ENCODE measurements at places on chromosomes 1 and 21.
A peak's percentile ranks its signal among the peaks of the same experiment; 100 is the strongest.

DNA sequence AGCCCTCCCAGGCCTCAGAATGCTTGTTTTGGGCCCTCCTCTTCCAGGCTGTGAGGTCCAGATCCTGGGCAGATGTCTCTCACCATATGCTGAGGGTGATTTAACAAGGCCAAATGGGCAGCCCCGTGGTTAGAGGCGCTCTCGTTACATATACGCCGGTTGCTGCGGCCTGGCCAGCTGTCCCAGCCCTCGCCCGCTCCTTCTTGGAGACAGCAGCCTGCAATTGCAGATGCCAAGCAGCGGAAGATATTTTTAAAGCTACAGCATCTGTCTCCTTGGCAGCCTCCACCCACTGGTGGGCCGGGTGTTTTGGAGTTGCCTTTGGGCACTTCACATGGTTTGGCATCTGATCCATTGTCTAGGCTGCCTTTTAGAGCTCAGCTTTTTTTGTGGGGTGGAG is 178.8 kb upstream of the NFIA start:
- no peak for DNase-seq

DNA sequence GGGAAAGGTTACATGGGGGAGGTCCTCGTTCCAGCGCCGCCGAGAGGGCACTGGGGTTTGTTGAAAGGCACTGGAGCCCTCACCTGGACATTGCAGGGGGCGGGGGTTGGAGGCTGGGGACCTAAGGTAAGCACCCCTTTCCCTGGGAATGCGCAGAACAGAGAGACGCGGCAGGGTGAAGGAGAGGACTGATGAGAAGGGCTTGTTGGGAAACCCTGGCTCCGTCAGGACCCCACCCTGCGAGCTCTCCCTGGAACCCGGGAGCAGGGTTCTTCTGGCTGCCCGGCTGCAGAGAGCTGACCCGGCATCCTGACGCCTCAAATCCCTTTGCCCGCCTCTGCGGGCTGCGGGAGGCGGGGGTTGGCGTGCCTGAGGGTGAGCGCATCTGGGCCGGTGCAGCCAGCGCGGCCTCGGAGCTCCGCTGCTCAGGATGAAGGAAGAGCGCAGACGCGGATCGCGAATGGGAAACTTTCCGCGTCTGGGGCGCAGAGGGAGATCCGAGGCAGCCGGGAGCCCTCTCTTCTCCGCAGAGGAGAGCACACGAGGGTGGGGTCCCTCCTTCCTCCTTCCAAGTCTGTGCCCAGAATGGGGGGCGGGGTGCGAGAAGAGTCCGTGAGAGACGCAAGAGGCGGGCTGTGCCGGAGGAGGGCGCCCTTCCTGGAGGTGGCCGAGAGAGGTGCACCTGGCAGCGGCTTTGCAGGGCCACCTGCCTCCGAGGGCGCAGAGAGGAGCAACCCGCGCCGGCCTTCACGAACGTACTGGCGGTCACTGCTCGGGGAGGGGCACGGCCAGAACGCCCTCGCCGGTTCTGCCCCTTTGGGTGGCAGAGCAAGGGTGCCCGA is 2.4 kb downstream of the IGSF21 start:
- peak; percentile 5 for DNase-seq

- no peak for DNase-seq
These were observed 153.5 kb upstream of the GALNT2 start for GRCh38 chr1:229913489-229913888.

DNA sequence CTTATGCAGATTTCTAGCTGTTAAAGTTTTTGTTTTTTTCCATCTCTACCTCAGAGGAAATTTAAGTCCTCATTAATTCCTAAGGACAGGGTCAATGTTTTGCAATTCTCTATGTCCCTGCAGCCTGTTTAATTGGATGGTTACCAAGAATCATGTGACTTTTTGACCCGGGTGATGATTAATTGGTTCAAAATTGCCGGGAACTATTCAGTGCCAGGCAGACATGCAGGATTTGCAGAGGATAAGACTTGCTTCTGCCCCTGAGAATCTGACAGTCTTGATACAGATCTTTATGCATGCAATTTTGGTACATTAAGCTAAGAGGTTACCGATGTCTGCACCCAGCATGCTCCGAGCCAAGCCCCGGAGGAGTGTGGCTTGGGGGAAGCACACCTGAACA is 87.9 kb downstream of the PLPP3 start:
- DNase-seq, result no peak

DNA sequence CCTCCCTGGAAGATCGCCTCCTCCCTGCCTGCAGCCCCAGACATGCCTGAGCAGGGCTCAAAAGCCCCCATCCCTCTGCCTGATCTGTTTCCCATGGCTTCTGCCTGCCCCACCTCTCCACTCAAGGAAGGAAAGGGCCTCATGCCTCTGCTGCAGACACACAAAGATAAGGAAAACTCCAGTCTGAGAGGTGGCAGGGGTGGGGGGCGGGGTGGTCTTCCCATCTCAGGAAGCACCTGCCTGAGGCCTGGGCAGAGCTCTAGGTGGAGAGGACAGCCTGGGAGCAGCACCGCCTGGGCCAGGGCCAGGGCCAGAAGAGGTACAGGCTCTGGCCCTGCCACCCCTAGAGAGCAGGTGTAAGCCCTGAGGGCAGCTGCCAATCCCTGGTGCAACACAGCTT is 4.1 kb upstream of the GJB3 start:
- no peak for DNase-seq

DNA sequence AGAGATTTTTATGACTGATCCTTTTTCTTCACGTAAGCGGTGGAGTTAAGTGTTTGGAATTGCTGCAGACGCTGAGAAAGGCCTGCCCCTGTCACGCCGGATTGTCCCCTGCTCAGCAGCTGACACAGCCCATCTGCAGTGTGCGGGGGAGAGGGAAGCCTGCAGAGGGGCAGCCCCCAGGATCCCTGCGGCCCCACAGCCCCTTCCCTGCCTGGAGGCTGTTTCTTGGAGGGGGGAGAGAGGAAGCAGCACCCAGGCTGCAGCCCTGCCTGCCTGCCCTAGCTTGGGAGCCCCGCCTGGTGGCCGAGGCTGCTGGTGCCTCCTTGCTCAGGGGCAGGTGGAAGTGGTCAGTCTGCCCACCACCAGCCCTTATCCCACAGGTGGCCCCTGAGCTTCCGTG is 50.7 kb downstream of the PRDM16 start:
- no peak for DNase-seq

- DNase-seq, result no peak
These were observed 329.2 kb downstream of the TGFB2 start for GRCh38 chr1:218674280-218674773.

DNA sequence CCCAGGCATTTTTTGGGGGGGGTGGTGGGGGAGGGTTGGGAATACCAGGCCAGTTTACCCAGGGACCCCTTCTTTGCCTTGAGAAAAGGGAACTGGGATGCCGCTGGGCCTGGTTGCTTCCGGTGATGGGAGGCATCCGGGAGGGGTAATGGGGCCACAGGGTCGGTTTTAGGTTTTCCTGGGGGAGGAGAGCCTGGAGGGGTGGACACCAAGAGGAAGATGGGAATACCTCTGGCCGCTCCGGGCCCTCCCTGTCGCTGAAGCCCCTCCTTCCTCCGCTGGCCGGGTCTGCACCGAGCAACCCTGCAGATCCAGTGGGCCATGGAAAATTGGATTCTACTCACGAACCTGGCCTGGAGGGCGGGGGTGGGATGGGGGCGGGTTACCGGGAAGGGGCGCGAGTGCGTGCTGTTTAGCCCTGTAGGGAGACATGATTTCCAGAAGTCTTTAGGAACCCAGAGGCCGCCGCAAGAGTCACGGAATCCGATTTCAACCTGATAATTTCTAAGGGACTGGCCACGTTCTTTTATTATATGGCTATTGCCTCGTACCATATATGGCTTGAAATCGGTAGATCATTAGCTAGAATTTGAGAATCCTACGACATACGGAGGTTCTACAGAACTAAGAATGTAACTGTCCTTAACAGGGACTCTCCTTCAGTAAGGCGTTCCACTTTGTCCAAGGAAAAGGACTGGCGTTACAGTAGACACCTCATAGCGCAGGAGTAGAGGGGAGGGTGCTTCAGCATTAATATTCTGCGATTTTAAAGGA is 749 bp downstream of the AKIRIN1 start:
- no peak for DNase-seq

GRCh38 chr1:38745476-38746401 is 113.8 kb downstream of the RRAGC start:
- no peak for DNase-seq

GRCh38 chr21:24895885-24896734 is 711.2 kb downstream of the MRPL39 start:
- no peak for DNase-seq

DNA sequence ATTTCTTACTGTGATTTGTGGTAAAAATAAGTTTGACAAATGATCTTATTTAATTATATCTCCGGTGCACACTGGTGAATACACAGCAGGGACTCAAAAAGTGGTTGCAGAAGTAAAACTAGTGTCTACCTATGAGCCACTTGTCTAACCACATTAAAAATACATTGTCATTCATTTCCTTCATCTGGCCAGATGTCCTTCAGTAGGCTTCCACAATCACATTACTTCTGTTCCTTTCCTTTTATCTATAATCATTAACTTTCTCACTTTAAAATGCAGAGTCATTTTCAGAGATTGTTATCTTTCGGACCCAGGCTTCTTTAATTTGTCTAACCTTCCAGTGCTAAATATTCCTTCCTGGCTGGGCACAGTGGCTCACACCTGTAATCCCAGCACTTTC is 3.0 kb downstream of the RBBP5 start:
- DNase-seq, result no peak

DNA sequence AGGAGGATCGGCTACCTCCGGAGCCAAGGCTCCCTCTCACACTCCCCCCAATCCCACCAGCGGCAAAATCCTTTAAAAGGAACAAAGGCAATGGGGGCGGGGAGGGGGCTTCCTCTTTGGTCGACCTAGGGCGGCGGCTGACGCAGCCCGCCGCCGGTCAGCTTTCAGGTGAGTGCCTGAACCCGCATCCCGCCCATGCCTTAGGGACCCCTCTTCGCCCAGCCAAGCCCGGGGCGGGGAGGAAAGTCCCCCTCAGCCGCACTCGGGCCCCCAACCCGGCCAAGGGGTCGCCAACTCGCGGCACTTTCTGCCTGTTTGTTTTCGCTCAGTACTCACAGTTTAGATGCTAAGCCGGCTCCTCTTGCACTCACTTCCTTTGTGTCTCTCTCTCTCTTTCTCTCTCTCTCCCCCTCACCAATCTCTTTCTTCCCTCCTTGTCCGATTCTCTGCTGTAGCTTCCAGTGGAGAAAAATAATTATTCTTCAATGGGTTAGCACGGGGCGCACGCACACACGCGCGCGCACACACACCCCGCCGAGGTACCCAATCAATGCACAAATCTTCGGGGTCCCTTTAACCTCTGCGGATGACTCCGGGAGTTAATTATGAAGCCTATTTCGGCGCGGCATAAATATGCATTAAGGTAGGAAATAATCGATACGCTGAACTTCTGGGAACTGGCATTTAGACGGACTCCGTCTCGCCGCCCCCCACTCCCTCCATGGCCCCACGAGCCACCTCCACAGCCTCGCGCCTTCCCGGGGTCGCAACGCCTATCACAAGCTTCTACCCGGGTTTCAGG is at the start of gene BLACAT1:
BLACAT1 (minus strand) TSS at position 465 of the 802 bp plus-strand sequence.
- no peak for DNase-seq

DNA sequence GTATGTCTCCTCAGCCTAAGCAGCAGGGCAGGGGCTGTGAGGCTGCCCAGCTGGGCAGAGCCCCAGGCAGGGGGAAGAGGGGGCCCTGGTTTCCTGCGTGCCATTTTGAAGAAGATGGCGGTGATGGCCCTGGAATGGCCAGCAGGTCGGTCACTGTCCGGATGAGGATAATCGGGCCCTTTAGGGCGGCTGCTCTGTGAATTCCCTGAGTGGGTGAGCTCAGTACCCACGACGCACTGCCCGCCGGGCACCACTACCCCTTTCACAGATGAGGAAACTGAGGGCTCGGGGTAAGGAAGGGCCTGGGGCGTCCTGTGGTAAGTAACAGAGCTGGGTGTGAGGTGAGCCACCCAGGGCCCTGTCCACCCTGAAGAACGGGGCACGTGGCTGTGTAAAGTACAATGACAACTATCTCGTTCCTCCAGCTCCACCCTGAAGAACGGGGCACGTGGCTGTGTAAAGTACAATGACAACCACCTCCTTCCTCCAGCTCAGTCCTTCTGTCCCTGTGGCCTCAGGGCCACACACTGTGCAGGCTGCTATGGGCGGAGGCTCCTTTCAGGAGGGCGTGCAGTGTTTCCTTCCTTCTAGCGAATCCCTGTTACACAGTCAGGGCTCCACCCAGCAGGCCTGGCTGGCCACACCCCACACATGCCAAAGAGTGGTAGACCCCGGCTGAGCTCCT is 23.2 kb downstream of the ITGB2 start:
- DNase-seq, result no peak

DNA sequence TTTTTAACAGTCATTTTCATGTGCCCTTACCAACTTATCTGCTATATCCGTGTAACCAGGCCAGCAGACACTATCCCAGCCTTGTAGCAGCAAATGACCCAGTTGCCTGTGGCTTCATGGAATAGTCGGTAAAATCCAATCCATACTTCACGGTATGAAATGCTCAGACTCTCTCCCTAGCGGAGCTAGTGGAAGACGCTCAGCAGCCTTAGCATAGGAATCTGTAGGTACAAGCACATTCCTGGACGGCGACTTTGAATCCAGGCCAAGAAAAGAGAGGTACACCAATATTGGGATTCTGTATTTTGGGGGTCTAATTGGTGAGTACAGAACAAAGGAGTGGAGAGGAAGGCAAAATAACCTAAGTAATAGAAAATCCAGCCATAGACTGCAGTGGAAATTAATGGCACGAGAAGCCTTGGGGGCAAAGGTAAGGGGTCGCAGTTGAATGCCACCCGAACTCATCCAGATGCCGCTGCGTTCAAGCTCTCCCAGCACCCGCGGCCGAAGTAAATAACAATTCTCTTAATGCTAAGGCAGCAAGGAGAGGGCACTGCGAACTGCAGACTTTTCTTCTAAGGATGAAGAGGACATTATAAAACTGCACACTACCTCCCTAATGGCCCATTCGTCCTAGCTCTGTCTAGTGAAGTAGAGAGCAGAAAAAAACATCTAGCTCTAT is 17.7 kb upstream of the TBX15 start:
- DNase-seq, result no peak

GRCh38 chr1:186002406-186002805 is 268.2 kb downstream of the HMCN1 start:
- DNase-seq, result no peak

DNA sequence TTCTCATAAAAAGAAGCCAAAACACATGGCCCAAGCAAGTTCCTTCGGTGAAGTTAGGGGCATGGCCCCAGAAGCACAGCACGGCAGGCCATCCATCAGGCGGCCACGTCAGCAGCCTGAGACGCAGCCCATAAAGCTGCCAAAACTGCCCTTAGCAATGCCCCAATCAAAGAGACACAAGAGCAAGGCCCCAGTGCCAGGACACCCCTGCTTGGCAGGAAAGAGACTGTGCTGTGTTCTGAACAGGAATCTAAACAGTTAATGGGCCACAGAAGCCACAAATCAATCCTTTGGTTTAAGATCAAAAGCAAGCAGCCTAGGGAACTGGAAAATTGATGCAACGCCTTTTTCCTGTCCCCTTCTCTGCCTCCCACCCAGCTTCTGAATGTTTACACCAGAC is 497.0 kb upstream of the USP24 start:
- no peak for DNase-seq

- DNase-seq, result no peak
These were observed 735.4 kb downstream of the LTN1 start for GRCh38 chr21:28257276-28257675.

- DNase-seq, result no peak
These were observed 229.3 kb downstream of the USH2A start for GRCh38 chr1:216193839-216194443.
